Activated T-helper 1 cell treated with anti-CD3 and anti-CD28 coated beads, Interleukin-2, amount 50 U/mL, for 16 hours (primary cell): ENCODE measurements at places on chromosomes 3 and 15.

DNA sequence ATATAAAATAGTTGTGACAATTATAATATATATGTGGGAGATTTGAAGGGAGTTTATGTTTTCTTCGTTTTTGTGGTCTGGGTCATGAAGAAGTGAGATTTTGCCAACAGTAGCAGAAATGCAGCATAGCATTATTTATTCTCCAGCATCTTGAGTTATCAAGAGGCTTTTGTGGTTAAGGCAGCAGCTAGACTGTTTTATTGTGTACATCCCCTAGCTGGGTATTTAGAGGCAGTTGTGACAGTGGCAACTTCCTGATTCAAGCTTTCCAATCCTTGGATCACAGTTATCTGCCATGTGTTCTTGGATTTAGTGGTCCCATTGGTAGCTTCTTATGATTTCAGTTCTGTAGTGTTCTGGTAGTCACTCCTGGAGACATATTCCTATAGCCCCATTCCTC is 29.0 kb downstream of the ARIH1 start:
- DNase-seq, result no peak

DNA sequence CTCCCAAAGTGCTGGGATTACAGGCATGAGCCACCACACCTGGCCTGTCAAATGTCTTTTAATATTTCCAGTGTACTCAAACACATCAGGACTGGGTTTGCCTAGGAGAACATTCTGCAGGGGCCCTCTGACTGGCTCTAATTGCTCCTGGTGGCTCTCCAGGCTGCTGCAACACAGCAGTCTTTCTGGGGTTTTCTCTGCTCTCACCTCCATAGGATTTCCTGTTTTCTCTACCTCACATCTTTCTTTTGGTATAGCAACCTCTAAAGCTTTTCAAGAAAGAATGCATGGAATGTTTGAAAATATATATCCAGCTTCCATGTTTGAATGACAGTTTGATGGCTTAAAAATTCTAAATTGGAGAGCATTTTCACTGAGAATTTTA is 83.3 kb upstream of the IGSF10 start:
- no peak for DNase-seq

DNA sequence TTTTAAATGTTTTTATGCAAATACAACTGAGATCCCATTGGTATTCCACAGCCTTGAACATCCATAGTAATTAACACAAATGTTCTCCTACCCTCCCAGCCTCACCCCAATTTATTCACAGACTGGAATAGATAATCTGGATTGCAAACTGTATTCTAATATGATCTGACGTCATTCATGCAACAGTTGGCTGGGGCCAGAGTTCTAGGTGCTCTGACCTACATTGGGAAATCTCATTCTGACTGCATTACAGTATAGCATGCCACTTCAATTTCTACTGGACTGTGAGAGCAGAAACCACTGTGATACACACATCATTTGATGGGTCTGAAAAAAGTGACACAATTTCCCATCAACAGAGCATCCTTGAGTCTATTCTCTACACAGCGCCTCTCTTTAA is 403.1 kb downstream of the MAGI1 start:
- no peak for DNase-seq

GRCh38 chr3:11908981-11909698 is 62.5 kb upstream of the TAMM41 start:
- no peak for DNase-seq

DNA sequence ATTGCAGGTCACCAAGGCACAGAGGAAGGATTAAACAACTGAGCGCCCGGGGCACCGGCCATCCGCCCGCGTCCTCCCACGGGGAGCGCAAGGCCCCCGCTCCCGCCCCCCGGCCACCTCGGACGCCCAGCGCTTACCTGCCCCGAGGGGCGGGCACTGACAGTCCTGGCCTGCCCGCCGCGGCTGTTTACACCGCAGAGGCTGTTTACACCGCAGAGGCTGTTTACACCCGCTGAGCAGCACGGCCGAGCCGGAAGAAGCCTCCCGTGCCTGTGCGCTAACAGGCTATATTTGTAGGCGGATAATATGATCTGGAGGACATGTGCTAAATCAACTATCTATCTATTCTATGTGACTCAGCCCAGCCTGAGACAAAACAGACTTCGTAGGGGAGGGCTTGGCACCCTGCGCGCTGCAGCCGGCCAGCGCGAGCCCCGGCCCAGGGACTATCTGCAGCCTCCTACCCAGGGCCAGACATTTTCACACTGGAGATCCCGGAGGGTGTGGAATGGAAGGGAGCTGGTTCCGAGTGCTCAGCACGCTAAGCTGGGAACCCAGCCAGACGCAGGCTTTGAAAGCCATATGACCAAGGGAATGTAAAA is at the start of gene LRRC2:
Gene LRRC2, minus strand, starts transcription at position 263 of the 602 bp plus-strand sequence. CDS start 14,711 bp downstream, outside the sequence.
- no peak for DNase-seq

DNA sequence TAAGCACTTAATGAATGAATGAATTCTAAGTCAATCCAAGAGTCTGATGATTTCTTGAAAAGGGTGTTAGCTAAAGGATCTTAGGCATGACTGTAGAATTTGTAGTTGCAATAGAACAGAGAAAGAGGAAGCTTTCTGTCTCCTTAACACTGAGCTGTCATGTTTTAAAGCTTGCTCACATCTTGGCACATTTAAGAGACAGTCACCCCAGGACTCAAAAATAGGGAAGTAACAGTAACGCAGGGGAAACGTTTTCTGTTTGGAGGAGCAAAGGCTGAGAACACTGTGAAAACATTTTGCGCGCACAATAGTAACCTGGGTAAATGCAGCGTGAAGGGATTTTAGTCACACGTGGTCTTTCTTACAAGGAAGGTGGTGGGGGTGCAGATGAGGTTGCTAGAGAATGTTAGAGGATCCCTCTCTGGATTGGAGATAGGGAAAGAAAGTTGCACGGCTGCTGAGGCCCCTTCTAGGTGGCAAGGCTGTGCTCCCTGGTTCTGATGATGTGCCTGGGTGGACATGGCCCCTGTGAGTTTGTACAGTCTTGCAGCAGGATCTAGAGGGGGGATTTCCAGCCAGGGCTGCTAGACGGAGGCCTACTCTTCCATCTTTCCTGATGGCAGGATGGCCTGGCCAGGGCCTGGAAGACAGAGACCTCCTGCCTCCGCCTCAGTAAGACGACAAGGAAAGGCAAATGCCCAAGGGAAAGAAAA is 12.0 kb downstream of the STARD5 start:
- no peak for DNase-seq

GRCh38 chr3:20400281-20400680 is 214.3 kb upstream of the SGO1 start:
- no peak for DNase-seq

- no peak for DNase-seq
Measured at GRCh38 chr15:50519740-50520425, 26.6 kb downstream of the USP50 start.

- no peak for DNase-seq
Measured at GRCh38 chr3:196990601-196991007, 22.0 kb upstream of the PIGZ start.

- DNase-seq, result no peak
Measured at GRCh38 chr3:147793841-147794240, 384.7 kb downstream of the ZIC1 start.

DNA sequence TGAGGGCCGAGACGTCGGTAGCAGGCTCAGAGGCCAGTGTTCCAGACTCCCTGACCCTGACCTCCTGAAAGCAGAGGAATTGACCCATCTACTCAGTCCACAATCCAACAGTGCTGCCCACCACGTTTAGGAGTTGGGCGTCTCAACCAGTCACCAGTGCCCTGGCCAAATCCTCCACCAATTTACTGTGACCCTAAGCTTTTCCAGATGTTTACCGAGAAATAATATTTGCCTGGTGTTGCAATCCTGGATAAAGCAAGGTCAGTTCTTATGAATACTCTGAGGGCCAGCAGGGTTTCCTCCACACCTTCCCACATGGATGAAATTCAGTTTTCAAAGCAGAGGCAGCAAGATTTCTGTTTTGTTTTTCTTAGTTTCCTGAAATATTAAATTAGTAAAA is 7.5 kb upstream of the APOD start:
- no peak for DNase-seq

DNA sequence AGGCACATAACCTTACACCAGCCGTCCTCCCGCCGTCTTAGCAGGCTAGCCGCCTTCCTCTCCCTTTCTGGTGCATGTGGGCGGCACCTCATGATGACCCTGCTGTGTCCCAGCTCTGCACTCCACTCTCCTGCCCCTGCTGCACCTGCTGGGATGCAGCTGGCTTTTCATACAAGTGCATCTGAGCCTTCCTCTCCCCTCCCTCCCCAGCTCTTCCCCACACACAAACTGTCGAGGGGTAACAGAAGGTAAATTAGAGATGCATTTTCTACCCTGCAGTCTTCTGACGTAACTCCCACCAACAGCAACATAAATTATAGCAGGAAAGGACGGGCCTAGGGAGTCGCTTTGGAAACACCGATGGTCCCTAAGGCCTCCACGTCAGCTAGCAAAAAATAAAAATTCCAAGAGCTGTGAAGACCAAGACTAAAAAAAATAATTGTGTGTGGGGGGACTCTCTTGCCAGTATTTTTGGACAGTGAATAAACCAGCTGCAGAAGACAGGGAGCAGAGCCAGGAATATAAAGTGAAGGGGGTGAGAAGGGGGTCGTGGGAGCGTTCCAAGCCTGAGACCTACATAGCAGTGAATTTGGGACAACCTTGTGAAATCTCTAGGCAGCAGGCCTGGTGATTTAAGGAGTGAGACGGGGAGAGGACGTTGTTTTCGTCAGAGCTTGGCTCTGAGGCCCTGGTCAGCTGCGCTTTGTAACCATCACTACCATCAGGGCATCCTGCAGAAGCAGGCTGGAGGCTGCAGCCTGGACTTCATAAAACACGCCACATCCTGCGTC is 216.2 kb downstream of the ADAMTS17 start:
- no peak for DNase-seq

GRCh38 chr3:160078533-160078932 is 89.9 kb downstream of the IL12A start:
- DNase-seq, result no peak

GRCh38 chr3:129068291-129068886 is 7.8 kb downstream of the GP9 start:
- DNase-seq, result no peak

DNA sequence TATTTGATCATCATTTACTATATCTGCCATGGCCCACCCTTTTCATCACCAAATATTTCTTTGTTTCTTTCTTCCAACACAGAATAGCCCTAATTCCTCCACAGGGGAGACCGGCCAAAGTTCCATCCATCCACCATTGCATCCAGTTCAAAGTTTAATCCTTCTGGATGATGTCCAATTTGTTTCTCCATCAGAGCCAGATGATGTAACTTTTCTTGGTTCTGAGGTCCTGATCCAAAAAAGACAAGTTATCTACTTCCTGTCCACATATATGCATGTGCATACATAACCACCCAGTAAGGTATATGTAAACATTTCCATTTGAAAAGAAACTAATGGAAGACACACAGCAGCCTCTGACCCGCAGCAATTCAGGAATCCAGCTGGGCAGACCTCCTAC is 237.3 kb downstream of the SHOX2 start:
- DNase-seq, result no peak

- DNase-seq, result no peak
Measured at GRCh38 chr3:40523781-40524180, 979 bp upstream of the ZNF621 start.

DNA sequence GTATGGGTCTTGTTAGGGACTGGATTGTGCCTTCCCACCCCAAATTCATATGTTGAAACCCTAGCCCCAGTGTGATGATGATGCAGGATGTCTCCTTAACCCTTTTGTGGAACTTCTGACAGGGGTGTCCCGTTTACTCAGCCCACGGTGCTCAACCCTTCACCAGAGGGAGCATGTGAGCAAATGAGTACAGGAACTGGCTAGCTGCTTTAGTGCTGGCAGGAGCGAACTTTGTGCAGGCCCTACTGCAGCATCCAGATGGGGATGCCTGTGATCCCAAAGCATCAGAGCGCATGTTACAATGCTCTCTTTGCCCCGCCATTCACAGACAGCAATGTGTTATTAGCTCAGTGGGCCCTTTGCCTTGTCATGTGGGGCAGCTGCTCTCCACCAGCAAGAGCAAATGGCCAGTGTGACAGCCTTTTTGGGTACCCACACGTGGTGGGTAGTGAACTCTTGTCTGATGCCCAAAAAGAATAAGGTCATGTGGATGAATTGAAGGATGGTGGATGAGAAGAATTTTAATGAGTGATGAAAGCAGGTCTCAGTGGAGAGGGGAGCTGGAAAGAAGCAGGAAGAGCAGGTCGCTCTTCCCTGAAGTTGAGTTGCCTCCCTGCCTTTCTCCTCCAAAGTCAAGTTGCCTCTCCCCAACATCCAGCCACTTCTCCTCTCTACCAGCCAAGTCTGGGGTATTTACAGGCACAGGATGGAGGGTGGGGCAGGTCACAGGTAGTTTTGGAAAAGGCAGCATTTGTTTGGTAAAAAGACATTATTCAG is 63.3 kb upstream of the STRIT1 start:
- no peak for DNase-seq

DNA sequence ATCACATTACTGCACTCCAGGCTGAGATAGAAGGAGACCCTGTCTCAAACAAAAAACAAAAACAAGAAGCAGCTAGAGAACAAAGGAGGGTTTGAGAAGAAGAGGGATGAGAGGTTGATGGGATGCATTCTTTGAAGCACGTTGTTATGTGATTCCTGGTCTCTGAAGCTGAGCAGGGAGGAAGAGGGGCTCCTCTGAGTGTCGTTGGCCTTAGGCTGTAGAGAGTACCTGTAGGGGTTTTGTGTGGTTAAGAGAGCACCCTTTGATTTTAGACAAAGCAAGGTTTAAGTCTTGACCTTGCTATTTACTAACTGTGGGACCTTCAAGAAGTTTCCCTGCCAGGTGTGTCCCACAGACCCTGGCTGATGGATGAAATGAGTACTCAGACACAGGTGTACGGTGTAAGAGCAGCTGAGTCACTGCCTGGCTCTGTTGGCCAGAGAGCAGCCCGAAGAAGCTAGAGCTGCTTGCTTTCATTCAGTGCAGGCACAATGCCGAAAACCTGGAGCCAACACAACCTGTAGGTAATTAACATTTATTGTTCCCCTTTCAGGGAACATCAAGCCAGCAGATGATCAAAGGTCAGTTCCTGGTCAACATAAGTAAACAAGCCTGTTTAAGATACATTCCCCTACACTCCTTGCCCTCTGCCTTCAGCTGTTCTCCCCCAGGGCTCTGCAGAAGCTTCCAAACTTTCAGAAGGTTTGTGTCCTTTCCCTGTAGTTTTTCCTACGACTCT is 67.2 kb downstream of the LRRK1 start:
- no peak for DNase-seq

GRCh38 chr3:72658466-72659100 is 189.7 kb downstream of the SHQ1 start:
- no peak for DNase-seq

- no peak for DNase-seq
Measured at GRCh38 chr3:102085431-102086176, 236.3 kb downstream of the NFKBIZ start.

- DNase-seq, result no peak
Measured at GRCh38 chr3:183514021-183514420, 41.5 kb downstream of the KLHL6 start.

- DNase-seq, result no peak
Measured at GRCh38 chr15:67064607-67065530, 533 bp upstream of the SMAD3 start.

- no peak for DNase-seq
Measured at GRCh38 chr3:65953301-65953812, 85.4 kb downstream of the MAGI1 start.

- DNase-seq, result no peak
Measured at GRCh38 chr15:51285399-51285798, 53.0 kb downstream of the CYP19A1 start.
